ENCODE measurements at places on chromosomes 16 and 17.

DNA sequence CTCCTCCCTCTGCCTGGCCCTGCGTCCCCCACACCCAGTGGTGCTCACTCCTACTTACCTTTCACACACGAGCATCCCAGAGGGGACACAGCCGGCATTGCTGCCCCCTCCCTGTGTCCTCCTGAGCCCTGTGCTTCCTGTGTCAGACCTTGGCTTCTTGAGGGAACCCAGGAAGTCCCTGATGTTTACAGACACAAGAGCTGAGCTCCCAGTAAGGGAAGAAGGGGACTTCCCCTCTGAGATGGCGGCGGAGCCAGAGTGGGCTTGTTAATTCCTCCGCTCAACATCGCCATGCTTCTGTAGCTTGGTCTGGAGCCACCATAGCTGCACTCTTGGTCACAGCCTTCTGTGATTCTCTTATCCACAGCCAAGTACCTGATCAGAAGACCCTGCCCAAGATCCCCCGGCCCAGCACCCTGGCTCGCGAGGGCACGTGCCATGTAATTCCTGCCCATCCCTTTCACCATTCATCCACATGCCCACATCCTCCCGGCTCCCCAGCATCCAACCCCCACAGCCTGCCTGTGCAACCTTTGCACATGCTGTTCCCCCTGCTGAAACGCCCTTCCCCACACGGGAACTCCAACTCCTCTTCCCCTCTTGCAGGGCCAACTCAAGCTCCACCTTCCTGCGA, 127.4 kb upstream of the FOXF1 start:
- DNase-seq: no peak

- no peak for DNase-seq
Observed at GRCh38 chr16:17509194-17509593, 38.4 kb upstream of the XYLT1 start.

DNA sequence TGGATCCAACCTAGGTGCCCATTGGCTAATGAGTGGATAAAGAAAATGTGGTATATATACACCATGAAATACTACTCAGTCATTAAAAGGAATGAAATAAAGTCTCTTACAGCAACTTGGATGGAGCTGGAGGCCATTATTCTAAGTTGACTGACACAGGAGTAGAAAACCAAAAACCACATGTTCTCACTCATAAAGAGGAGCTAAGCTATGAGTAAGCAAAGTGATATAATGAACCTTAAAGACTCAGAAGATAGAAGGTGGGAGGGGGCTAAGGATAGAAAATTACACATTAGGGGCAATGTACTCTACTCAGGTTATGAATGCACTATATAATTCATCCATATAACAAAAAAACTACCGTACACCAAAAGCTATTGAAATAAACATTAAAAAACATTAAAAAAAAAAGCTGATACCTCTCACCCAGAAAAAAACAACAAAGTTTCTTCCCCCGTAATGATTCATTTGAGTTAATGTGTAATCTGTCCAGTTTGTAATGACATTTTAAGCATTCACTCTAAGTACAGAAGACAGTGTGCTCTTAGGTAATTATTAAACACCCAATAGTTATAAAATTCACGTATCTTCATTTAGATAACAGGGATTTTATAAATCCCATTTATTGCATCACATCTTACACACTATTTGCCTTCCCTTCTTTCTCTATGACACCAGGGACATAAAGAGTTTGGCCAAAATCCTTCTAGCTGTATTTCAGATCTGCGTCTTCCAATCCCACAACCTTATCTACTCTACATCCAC, 941.5 kb downstream of the CDH11 start:
- DNase-seq: no peak

DNA sequence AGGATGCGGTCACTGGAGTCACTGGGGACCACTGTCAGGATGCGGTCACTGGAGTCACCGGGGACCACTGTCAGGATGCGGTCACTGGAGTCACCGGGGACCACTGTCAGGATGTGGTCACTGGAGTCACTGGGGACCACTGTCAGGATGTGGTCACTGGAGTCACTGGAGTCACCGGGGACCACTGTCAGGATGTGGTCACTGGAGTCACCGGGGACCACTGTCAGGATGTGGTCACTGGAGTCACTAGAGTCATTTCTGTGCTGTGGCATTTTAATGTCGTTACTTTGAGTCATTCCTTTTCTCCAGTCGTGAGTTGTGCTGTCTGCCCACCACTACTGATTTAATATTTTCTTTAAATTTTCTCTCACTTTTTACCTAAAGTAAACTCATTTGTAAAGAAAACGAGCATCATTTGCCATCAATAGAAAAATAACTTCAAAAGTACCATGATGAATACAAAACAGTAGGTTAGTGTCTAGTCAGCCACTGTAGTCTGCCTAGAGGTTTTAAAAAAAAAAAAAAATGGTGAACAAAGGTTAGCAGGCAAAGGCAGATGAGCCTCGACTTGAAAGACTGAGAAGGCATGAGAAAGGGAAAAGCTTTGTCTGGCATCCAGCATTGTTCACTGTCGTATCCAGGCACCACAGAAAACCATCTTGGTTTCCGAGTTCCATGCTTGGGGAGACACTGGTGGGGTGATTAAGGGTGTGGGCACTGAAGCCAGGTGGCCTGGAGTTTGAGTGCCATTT, 346.6 kb downstream of the SNX29 start:
- DNase-seq: no peak

- peak; percentile 80 for DNase-seq
Observed at GRCh38 chr17:2723997-2724783, 12.6 kb upstream of the CLUH start.

DNA sequence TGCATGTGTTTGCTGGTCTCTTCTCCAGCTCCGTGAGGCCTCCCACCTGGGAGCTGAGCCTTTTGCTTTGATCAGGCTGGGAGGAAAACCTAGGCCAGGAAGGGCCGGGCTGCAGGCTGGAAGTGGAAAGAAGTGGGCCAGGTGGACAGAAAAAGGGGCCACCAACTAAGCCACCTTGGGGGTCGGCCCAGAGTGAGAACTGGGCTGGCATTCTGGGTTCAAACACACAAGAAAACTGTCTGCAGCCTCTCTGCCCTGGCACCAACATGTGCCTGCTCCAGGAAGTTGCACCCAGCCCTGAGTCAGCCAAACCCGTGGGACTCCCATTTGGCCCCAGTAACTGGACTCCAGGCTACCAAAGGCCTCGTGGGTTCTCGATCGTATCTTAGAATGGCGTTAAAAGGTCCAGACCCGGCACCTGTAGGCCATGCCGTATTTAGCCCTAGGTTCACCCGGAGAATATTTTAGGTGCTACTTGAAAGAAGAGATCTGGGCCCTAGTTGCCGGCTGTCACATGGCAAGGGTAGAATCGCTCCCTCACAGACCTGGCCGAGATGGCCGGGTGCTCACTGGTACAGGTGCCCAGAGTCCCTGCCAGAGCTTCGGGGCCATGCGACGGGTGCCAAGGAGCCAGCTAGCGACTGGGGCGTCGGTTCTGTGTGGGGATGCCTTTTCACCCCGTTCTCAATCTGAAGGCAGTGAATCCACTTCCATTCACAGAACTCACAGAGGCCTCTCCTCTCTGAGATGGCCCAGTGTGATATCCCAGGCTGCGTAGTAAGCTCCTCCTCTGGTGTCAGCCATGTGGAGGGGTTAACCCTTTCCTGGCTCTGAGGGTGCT, 236.6 kb downstream of the MRTFB start:
- no peak for DNase-seq

DNA sequence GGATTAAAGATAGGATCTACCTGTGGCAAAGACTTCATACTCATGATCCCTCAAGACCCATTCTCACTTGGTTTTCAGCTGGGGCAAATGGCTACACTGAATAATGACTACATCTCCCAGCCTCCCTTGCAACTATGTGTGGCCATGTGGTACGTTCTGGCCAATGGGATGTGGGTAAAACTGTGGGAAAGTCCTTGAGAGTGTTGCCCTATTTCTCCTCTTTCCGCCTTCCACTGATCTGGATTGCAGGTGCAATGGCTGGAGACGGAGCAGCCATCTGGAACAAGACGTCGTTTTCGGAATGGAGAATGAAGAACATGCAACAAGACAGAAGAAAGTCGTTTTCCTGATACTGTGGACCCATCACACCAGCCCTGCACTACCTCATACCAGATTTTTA, 48.5 kb downstream of the HAPSTR1 start:
- peak; percentile 58 for DNase-seq

DNA sequence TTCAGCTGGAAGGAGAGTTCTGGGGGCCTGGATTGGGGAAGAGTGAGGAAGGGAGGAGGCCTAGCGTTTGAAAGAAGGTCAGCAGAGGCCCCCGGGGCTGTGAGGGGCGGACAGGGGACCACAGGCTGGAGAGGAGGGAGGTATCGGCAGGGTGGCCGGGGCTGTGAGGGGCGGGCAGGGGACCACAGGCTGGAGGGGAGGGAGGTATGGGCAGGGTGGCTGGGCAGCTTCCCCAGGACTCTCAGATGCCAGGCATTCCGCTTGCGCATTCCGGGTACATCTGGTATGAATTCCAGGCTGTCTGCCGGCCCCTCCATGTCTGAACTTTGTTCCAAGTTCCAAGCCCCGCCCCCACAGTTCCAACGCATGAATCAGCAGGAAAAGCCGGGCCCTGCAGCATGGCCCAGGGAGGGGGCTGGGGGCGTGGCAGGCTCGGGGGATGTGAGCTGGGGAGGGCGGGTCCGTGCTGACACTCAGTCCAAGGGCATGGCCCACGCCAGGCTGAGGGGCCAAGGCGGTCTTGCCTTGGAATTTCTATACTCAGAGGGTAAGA, 4.3 kb upstream of the TLCD2 start:
- DNase-seq: peak; percentile 79

DNA sequence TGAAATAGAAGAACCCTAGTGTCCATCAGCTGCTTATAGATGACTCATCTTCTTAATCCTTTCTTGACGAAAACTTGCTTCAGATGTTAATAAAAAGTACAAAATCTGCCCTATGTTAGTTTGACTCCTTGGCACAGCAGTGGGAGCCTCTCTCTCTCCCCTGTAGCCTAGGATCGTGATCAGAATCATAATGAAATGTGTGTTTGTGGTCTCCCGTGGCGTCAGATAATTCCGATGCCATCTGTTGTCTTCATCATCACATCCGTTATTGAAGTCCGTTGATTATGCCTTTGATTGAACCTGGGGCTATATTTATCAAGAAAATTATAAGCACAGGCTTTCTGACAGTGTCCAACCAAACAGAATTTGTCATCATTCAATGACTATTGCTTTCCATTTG, 102.5 kb downstream of the BMERB1 start:
- DNase-seq: no peak

DNA sequence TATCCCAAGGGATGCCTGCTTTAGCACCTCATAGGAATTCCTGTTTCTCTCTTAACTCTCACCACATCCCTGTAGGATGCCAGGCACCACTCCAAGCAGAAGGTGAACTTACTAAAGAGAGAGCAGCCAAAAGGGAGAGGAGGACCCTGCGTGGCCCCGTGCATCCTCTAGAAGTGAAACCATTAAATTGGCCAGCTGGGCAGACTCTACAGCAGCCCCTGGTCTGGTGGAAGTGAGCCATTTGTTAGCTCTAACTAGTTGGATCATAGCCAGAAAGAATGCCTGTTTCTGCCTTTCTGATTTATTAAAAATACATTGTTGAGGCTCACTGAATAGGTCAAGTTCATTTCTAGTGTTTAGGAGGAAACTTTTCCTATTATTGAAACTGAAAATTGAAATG, 22.3 kb downstream of the TMEM11 start:
- no peak for DNase-seq

GRCh38 chr16:51143196-51143977, 7.7 kb downstream of the SALL1 start:
- no peak for DNase-seq

- DNase-seq: no peak
Observed at GRCh38 chr17:76382351-76382802, 2.0 kb upstream of the SPHK1 start.

DNA sequence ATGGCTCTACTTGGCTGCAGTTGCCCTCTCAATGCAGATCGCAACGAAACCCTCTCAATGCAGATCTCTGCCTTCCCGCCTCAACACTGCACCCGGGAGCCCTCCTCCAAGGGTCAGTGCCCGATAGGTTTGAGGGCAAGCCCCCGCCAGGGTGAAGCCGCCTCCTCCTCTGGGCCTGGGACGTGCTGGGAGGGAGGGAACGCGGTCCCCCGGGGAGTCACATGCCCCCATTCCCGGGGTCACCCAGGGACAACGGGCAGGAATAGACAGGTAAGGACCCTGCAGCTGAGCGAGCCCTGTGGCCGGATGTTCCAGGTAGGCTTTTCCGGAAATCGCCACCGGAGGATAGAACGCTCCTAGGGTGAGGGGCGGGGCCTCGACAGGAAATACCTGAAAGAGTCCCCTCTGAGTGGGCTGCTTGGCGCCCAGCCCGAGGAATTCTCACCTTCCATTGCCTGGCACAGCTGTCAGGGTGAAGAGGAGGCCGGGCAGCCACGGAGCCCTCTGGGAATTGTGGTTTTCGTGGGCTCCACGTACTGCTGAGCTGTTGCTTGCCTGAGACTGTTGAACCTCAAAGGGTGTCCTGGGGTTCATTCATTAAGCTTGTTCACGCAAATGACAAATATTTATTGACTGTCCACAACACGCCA, 12.8 kb downstream of the ZNF174 start:
- peak; percentile 17 for DNase-seq

GRCh38 chr17:30103921-30104320, 12.7 kb upstream of the NSRP1 start:
- DNase-seq: no peak

DNA sequence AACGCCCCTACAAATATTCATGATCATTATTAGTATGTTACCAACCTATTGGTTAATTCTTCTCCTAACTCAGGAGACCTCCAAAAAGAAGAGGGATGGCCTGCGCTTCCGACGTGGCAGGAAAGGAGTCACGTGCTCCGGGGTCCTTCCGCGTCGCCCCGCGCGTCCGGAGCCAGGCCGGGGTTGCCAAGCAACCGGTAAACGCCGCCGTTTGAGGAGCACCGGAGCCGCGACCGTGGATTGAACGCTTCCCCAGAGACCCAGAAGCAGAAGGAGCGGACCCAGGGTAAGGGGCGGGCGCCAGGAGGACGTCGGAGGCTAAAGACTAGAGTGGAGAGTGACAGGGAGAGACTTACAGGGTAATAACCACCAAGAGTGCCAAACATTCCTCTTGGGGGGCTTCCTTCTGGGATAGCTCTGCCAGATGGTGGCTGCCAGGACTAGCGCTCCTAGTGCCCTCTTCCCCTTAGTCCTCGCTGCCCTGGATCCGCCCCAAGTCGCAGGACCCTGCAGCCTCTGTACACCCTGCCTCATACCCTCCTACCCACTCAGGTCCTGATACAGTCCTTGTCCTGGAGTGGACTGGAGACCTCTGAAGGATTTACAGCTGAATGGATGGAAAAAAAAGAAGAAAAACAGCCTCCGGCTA, at the start of gene DNAI2:
DNAI2 (plus strand) TSS at position 175 of the 649 bp plus-strand sequence. CDS start 7,584 bp downstream, outside the sequence.
- peak; percentile 73 for DNase-seq

DNA sequence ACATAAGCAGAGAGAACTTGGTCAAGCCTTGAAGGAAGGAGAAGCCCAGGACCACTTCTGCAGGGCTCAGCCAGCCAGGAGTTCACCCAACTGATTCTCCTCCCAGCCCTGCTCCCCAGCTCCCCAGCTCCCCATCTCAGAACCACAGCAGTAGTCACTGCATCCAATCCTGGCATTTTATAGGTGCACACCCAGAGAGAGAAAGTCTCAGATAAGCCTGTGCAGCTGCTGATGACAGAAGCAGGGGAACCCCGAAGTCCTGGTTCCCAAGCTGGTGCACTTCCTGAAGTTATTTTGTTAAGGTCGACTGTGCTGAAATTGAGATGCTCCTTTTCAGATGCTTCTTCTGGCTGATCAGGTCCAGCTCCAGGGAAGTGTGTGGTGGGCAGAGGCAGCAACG, 6.6 kb downstream of the RNF112 start:
- DNase-seq: no peak

All from iPS-NIHi11 (cell line).